Dorsolateral prefrontal cortex (tissue), 122 donors: ENCODE measurements at places on chromosomes 3 and 15. TPM values are rescaled to one million over a fixed set of nuclear protein-coding genes. Genes with fewer than 3 reads are reported as not detected.

Gene TEX9
- 8.0 TPM for total RNA-seq

Gene DUOX1
- total RNA-seq = 1.8 TPM

Gene BCHE
- total RNA-seq = 3.8 TPM

Gene C3orf52
- 1.5 TPM for total RNA-seq

Gene ARNT2
- total RNA-seq = 295 TPM

Gene RNF168
- 27.5 TPM for total RNA-seq
